Purkinje cell (primary cell): ENCODE measurements at places on chromosomes 11 and 22. TPM values are rescaled to one million over a fixed set of nuclear protein-coding genes. Genes with fewer than 3 reads are reported as not detected.

OR56A1 gene
- not detected in 2 replicates for polyA plus RNA-seq

OR10A2 gene
- polyA plus RNA-seq: 0.19 and 0.46 TPM in 2 replicates

SYT12 gene
- polyA plus RNA-seq: 3.3 and 3.8 TPM in 2 replicates

MYOD1 gene
- polyA plus RNA-seq: not detected in 2 replicates

BDNF gene
- polyA plus RNA-seq: 0.91 and 3.8 TPM in 2 replicates

C11orf86 gene
- not detected in 2 replicates for polyA plus RNA-seq

ZFTA gene
- 0.69 TPM in 1 of 2 replicates, not detected in the other for polyA plus RNA-seq

MPZL2 gene
- polyA plus RNA-seq: not detected in 2 replicates

MS4A8 gene
- polyA plus RNA-seq: 1.8 TPM in 1 of 2 replicates, not detected in the other

SCO2 gene
- polyA plus RNA-seq: not detected in 2 replicates

CLTCL1 gene
- 0.06 and 0.44 TPM in 2 replicates for polyA plus RNA-seq

ACTN3 gene
- polyA plus RNA-seq: not detected in 2 replicates

NAALAD2 gene
- polyA plus RNA-seq: 10.0 and 20.0 TPM in 2 replicates

ALDH3B1 gene
- 0.11 TPM in 1 of 2 replicates, not detected in the other for polyA plus RNA-seq

MPZL3 gene
- 1.1 and 5.1 TPM in 2 replicates for polyA plus RNA-seq

TBX1 gene
- polyA plus RNA-seq: not detected in 2 replicates

SLC25A22 gene
- polyA plus RNA-seq: 4.6 and 6.6 TPM in 2 replicates

RAB39A gene
- 1.1 and 2.8 TPM in 2 replicates for polyA plus RNA-seq

FREY1 gene
- not detected in 2 replicates for polyA plus RNA-seq

GPR83 gene
- 0.94 TPM in 1 of 2 replicates, not detected in the other for polyA plus RNA-seq

MS4A6E gene
- polyA plus RNA-seq: not detected in 2 replicates

RIMBP3C gene
- not detected in 2 replicates for polyA plus RNA-seq

SERHL2 gene
- polyA plus RNA-seq: 19.2 and 19.8 TPM in 2 replicates

RAG2 gene
- polyA plus RNA-seq: 0.98 TPM in 1 of 2 replicates, not detected in the other

TEX54 gene
- not detected in 2 replicates for polyA plus RNA-seq

AMOTL1 gene
- 0.14 and 0.79 TPM in 2 replicates for polyA plus RNA-seq

ARVCF gene
- 0.25 and 0.89 TPM in 2 replicates for polyA plus RNA-seq

OR2D2 gene
- not detected in 2 replicates for polyA plus RNA-seq

SLC17A6 gene
- not detected in 2 replicates for polyA plus RNA-seq

BRSK2 gene
- 1.7 and 2.3 TPM in 2 replicates for polyA plus RNA-seq
